H54 (cell line): ENCODE measurements at places on chromosomes 16 and 17.

DNA sequence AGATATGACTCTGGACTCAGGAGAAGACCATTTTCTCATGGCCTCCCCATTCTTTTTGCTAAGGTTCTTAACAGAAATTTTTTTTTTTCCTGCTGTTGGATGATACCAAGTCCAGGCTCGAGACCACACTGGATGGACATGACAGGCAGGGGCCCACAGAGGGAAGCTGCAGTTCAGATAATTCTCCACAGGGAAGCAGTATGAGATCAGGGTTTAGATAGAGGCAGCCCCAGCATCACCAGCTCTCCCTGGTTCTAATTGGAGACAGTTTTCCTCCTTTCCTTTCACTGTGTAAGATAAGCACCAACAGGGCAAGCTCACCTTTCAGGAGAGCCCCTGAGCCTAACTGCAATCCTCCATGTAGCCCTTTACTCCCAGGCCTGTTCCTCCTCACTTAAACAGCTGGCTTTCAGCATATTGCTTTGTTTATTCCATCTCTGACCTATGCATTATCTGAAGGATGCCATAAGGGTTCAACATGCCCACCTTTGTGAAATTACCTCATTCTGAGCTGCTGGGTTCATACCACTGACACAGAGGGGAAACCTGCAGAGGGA, 108.1 kb downstream of the SNX11 start:
- DNase-seq, result peak; percentile 53

DNA sequence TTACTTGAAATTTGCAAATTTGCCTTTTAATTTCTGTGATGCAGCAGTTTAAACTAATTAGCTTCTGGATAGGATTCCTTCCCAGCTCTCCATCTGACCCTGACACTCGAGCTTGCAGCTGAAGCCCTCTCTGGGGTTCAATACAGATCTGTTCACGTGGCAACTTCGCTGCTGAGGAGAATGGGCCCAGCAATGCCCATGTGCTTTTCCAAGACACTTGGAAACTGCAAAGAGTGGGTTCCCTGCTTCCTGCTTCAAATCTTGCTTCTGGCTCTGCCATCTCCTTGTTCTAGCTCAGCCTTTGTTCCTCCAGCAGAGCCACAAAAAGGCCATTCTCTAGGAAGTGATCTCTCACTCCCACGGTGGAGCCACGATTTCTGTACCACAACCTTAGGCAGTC, 50.0 kb upstream of the IRX6 start:
- DNase-seq, result no peak

DNA sequence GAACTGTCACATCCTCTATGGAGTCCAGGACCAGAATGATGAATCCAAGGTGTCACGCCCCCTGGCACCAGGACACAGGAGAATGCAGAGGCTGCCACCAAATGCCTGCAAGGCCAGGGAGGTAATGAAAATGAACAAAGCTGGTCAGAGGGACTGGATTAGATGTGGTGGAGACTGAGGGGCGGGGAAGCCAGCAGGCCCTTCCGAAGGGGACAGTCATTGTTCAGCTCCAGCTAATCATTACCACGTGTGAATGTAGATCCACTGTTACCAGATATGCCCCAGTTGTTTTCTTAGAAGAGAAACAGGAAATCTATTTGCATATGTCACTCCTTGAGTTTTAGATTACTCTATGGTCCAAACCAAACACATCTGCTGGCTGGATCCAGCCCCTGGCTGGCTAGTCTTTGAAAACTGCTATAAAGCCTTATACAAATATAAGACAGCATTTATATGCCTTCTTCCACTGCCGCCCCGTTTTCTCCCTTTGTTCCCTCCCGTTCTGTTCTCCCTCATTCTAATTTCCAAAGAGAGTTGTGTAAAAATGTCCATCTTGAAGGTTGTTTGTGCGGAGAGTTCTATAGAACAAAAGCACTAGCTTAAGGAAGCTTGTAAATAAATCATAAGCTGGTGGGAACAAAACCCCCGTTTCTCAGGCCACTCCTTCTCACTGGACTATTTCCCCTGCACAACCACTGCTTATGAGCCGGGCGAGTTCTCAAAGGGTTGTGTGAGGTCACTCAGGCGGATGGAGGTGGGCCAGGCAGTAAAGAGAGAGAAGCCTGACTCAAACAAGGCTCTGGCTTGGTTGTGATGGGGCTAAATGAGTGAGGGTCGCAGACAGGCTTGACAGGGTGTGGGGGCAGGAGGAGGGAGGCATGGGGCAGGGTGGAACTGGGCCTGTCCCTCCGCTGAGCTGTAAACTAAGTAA, 14.2 kb downstream of the CRYM start:
- DNase-seq, result no peak

GRCh38 chr16:68629351-68629910, 15.7 kb upstream of the CDH3 start:
- no peak for DNase-seq

DNA sequence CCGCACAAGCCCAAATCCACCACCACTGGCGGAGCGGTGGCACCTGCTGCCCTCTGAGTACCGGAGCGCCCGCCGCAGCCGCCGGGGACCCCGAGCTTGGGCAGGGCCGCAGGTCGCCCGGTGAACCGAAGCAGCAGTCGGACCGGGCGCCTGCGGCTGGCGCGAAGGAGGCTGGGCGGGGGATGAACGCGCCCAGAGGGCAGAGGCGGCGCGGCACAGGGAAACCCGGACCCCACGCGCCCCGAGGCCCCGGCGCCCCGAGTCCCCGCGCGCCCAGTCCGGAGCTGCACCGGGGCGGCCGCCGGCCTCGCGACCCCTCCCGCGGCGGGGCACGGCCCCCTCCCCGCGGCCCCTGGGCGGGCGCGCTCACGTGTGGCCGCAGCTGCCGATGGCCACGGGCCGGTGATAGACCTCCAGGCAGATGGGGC, 393 bp downstream of the RNF166 start:
- DNase-seq, result no peak

GRCh38 chr17:57679906-57680695, 65.0 kb downstream of the CCDC182 start:
- DNase-seq, result no peak

- no peak for DNase-seq
Observed at GRCh38 chr17:19433255-19433654, 22.2 kb downstream of the RNF112 start.

DNA sequence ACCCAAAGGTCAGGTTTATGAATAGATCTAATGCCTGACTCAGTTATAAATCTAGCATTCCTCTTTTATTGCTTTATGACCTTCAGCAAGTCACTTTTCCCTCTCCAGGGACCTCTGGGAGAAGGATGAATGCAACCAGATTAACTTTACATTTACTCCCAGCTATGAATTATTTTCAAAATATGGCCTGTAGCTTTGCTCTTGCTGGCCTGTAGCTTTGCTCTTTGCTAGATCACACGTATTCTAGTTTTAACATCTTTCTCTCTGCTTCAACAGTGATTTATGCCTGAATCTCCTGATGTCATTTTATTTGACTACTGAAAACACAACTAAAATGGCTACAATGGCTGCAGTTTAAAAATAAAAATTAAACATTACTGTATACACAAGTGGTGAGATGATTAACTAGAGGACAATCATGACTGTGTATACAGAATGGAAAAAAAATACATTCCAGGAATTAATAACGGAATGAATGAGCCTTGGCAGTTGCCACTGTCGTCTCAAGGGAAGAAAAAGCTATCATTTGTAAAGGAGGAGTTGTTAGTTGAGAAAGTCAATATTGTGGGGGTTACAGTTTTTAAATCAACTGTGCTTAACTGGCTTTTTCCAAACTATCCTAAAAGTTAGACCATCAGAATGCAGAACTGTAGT, 434.5 kb upstream of the GOT2 start:
- no peak for DNase-seq

DNA sequence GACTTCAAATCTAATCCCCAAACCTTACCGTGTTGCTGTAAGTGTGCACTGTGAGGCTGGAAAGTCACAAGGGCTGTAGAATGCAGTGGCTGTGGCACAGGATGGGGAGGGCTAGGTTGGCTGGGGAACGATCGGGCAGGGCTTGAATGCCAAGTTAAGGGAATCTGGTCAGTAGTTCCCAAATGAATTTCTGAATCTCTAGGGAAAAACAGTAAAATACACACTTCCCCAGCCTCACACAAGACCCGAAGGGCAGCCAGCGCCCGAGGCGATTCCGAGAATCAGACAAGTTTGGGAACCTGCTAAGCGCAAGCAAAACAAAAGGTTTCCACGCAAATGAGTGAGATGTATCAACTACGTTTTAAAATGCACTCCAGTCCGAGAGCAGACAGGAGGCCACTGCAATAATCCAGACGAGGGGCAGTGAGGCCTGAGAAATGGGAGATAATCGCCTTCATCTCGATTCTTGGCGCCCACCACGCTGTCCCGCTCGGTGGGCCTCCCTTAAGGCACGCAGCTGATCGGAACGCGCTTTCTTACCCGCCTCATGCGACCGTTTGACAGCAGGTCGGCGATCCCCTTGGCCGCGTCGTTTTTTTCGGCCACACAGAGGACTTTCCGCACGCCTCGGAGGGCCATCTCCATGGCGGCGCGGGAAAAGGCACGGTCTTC, 599 bp downstream of the TOP3A start:
- DNase-seq, result no peak

DNA sequence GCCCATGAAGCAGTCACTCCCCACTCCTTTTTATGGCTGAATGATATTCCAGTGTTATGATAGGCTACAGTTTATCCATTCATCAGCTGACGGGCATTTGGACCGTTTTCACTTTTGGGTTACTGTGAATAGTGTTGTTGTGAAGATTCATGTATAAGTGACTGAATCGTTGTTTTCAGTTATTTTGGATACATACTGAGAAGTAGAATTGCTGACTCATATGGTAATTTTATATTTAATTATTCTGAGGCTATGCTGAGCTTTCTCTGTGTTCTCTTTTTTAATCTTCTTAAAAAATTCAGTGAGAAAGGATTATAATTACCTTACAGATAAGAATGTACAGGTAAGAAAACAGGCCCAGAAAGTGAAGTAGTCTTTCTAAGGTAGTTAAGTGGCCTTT, 117.9 kb upstream of the MPHOSPH6 start:
- no peak for DNase-seq

DNA sequence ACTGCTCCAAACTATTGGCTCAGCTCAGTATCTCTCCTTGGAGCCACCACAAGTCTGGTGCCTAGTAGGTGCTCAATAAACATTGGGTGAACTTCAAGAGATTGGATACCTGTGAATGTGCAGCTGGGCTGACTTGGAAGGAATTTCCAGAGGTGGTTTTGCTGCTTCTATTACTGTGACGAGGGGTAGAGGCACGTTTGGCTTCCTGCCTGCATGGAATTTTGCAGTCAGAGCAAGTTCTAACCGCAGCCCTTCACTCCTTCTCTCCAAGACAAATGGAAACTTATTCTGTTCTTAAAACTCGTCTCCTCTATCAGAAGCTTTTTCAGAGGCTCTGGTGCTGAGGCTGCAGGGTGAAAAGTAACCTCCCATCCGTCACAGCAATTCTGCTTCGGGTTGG, 342.5 kb downstream of the CPPED1 start:
- no peak for DNase-seq

DNA sequence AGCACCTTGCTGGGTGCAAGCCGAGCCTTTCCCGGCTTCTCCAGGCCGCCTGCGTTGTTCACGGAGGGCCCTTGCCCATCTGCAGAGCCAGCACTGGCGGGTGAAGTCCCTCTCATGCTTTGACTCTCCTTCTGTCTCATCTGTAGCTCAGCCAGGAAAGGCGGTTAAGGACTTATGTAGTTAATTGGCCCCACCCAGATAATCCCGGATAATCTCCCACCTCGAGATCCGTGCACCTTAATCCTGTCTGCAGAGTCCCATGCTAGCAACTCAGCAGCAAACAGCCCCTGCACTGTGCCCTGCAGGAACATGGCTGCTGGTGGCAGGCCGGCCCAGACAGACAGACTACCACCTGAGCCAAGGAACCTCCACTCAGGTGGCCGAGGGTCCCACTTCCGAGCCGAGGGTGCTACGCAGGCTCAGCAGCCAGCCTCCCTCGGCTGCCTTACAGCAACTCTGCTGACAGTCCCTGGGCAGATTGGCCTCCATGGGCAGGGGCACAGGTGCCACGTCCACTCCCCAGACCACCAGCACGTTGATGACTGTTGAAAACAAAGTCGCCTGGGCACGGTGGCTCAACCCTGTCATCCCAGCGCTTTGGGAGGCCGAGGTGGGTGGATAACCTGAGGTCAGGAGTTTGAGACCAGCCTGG, 16.9 kb downstream of the RAB40C start:
- no peak for DNase-seq

DNA sequence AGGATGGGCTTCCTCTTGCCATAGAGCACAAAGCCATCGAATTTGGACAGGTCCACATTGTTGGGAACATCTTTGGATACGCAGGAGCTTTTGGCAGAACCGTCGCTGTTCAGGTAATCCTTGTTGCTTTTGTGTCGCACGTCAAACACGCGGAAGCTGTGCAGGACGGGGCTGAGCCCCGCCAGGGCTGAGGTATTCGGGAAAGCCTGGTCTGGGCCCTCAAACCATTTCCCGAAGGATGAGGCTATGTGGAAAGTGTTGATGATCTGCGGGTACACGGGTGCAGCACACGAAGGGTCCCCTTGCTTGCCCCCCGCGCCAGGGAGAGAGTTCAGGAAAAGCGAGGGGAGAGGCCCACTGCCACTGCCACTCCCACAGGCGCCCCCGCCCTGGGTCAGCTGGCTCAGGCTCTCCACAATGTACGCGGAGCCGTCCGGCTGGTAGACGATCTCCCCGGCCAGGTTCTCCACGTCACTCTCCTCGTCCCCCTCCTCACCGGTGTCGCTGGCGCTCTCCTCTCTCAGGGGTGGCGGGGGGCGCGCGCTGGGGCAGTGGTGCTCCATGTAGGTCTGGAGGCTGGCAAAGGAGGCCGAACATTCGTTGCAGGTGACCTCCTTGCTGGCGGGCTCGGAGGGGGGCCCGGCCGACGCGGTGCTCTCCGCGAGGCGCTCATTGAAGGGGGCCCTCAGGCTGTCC, 88.5 kb downstream of the ZFHX3 start:
- no peak for DNase-seq

GRCh38 chr17:19015428-19015827, 10.9 kb upstream of the FAM83G start:
- no peak for DNase-seq

- DNase-seq, result no peak
Observed at GRCh38 chr16:8887431-8887765, 5.2 kb downstream of the LITAFD start.

GRCh38 chr16:69277413-69277812, 33.7 kb upstream of the VPS4A start:
- no peak for DNase-seq

DNA sequence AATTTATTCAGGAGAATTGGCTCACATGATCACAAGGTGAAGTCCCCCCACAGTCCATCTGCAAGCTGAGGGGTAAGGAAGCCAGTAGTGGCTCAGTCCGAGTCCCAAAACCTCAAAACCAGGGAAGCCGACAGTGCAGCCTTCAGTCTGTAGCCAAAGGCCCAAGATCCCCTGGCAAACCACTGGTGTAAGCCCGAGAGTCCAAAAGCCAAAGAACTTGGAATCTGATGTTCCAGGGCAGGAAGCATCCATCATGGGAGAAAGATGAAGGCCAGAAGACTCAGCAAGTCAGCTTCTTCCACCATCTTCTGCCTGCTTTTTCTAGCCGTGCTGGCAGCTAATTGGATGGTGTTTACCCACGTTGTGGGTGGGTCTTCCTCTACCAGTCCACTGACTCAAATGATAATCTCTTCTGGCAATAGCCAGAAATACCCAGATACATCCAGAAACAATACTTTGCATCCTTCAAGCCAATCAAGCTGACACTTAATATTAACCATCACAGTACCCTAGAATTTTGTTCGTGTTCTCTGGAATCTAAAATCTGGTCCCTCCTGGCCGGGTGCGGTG, 40.4 kb downstream of the TMEM114 start:
- no peak for DNase-seq

GRCh38 chr16:80804056-80804525, 307 bp downstream of the CDYL2 start:
- peak; percentile 33 for DNase-seq
